ENCODE measurements at places on chromosomes 2 and 18.

- DNase-seq = no peak
Observed at GRCh38 chr2:3293221-3293620, 84.4 kb downstream of the EIPR1 start.

- no peak for DNase-seq
Observed at GRCh38 chr2:74181739-74182138, 3.1 kb upstream of the MOB1A start.

- no peak for DNase-seq
Observed at GRCh38 chr2:88557290-88557689, 70.0 kb downstream of the EIF2AK3 start.

DNA sequence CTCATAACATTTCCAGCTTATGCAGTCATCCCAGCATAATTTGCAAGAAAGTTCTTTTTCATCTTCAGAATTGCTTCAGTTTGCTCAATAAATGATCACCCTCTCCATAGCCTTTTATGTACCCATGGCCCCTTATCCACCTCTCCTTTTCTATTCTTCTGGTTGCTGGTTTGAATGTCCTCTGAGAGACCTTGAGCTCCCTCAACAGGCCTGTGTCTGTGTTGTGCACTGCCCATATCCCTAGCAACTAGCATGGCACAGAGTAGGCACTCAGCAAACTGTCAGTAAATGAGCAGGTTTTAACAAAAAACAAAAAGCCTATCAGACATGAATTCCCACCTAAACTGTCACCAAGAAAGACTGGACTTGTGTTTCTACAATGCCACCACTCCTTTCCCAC, 160.5 kb downstream of the AKAIN1 start:
- no peak for DNase-seq

GRCh38 chr18:26414901-26415440, 133.4 kb downstream of the KCTD1 start:
- DNase-seq = no peak

DNA sequence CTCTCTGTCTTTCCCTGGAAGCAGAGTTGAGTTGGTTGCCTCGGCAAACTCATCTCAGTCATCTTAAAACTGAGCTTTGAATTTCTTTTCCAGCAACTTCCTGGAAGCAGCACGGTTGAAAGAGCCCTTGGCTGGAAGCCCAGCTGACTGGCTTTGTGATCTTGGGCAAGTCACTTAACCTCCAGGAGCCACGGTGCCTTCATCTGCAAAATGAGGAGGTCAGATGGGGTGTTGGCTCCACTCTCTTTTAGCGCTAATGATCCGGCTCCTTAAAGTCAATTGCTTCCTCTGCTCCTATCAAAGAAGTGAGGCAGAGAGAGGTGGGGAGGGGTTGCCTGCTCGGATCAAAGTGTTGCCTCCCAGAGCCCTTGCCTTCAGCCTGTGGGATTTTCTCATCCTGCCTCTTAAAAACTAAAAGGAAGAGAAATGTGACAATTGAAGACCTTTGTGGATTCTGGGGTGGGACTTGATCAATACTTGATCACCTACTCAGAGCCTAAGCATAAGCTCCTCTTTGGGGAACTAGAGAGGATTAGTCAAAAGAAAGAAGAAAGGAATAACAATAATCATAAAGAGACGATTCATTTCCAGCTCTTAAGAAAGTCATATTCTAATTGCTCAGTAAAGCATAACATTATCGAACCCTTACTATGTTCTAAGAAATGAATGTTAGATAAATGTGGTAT, 86.6 kb downstream of the MYCN start:
- DNase-seq = no peak

All from T-helper 9 cell (primary cell).